ENCODE measurements at places on chromosomes 4 and X.

DNA sequence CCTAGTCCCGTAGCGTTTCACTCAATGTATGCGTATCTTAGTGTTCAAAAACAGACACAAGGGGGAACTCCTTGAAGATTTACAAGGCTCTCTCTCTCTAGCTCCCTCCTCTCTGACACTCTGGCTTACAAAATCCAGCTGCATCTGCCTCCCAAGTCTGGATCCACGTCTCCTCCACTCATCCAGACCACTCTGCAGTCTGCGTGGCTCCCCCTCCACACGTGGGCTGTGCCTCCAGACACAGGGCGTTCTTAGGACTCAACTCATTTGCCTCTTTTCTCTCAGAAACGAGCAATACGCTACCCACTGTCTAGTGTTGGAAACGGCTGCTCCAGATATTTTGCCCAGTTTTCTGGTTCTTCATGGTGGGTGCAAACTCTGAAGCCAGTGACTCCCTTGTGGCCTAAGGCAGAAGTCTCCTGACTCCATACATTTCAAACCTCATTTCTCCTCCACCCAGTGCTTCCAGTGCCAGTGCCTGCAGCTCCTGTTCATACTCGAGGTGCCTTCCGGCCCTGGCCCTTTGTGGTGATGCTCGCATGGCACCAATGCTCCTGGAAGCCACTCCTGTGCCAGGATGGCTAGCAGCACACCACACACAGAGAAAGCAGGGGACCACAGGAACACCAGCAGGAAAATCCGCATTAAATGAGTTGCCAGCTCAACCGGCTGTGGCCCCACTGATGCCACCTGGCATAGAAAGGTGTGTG, 24.1 kb downstream of the NAT8L start:
- no peak for DNase-seq

- no peak for DNase-seq
These were observed 177.8 kb upstream of the ATP6AP2 start for GRCh38 chrX:40402831-40403533.

DNA sequence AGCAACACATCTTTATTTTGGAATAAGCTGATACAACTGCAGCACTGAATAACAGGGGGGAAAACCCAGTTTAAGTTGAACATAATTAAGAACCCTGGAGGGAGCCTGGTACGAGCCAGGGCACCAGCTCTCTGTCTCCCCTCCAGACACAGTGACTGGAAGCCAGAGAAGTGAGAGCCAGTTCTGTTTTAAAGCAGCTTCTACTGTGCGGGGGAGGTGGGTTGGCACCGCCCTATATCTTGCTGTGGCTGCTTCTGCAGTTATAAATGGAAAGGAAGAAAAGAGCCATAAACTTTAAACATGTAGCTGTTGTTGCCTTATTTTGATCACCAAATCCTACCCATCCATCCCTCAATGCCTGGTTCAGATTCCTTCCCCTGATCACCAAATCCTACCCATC, 207.9 kb upstream of the ANXA3 start:
- no peak for DNase-seq

- DNase-seq, result no peak
These were observed 60.3 kb downstream of the SH3KBP1 start for GRCh38 chrX:19827088-19827487.

GRCh38 chr4:118973295-118973694, 84.6 kb downstream of the SYNPO2 start:
- no peak for DNase-seq

GRCh38 chrX:357035-357692, 29.5 kb downstream of the PPP2R3B start:
- DNase-seq, result no peak

- DNase-seq, result no peak
These were observed 217.0 kb downstream of the GC start for GRCh38 chr4:71566856-71567255.

DNA sequence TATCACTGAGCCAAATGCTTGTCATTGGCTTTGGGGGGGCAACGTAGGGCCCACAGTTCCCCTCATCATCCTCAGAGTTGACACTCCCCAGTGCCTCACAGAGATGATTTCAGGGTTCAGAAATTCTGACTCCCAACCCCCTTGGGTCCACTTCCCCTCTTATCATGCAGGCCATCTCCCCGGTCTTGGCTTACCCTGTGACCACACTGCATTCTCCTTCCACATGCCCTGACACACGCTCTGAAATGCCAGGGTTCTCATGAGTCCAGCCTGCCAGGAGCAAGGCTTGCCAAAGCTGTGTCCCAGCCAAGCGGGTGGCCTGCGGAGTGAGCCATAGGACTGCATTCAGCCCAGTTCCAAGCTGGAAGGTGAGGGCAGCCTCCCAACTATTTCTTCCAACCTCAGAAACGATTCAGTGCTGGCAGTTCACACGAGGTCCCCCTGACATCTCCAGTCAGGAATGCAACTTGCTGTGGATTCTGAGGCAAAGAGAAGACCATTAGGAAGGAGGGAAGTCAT, 101.2 kb downstream of the SMIM20 start:
- DNase-seq, result no peak

DNA sequence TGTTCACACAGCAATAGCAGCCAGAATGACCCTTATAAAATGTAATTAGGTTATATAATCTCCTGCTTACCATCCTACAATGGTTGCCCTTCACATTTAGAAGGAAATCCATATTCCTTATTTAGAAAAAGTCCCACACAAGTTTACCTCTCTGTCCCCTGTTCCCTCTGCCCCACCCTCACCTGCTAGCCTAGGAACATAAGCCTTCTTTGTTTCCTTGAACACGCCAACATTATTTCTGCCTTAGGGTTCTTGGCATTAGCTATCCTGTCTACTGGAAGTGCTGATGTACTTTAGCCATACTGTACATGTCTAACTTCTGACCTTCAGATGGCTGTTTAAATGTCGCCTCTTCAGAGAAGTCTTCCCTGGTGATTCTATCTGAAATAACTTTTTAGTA, 28.4 kb upstream of the USP53 start:
- no peak for DNase-seq

DNA sequence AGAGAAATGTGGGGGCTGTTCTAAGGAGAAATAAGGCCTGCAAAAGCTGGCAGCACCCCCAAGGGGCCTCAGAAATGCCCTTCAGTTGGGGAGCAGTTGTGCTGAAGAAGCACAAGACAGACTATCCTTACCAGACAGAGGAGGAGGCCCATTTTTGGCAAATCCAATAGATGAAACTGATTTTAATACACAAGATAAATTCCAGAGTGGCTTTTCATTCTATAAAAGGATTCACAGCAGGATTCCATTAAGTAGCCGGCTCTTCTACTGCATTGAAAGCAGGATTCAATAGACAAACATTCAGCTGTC, 8.1 kb downstream of the SEPTIN6 start:
- no peak for DNase-seq

GRCh38 chr4:182832352-182833120, 84.7 kb downstream of the DCTD start:
- no peak for DNase-seq

DNA sequence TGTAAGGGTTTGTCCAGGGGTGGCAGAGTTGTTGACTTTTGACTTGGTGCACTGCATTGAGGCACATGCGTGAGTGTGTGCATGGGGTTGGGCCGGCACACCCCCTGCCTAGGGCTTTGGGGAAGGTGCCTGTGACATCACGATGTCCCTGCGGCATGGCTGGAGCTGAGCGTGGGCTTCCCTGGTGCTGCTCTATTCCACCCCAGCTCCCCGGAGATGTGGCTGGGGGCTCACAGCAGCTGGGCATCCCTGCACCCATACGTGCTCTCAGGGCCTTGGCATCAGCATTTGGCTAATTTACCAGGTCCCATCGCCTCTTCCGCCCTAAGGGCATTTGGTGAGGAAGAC, 5.7 kb downstream of the PSAPL1 start:
- DNase-seq, result no peak

GRCh38 chr4:71602289-71602900, 181.5 kb downstream of the GC start:
- DNase-seq, result no peak

- DNase-seq, result no peak
These were observed 871.3 kb downstream of the RAB28 start for GRCh38 chr4:12612876-12613275.

- DNase-seq, result no peak
These were observed 7.3 kb downstream of the TREX2 start for GRCh38 chrX:153438532-153438931.

DNA sequence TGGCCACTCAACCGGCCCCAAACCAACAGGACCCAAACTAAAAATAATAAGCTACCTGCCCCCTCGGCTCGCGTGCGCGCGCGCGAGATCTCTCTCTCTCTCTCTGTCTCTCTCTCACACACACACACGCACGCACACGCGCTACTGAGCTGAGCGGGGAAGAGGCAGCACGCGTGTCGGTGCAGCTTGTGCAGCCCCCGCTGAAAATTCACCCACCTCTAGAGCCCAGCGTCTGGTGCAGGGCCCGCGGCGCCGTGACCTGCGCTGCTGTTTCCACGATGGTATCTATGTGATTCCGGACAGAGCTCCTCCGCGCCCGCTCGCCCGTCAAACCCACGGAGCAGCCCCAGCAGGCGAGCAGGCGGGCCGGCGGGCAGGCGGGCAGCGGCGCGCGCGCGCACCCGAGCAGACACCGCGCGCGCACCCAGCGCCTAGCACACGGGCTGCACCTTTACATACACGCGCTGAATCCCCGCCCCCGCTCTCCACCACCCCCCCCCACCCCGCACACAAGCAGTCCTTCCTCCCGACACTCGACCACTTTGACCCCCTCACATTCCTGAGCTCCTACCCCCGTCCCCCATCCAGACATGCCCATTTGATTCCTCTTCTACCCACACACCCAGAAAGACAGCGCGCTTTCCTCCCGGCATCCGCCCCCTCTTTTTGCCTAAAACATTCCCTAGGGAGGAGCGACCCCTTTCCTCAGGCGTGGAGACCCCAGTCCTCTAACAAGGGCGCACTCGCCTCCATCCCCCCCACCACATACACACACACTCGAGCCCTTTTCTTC, 1.0 kb downstream of the SLITRK4 start:
- DNase-seq, result no peak

GRCh38 chrX:134287346-134287745, 50.4 kb downstream of the CCDC160 start:
- DNase-seq, result no peak

DNA sequence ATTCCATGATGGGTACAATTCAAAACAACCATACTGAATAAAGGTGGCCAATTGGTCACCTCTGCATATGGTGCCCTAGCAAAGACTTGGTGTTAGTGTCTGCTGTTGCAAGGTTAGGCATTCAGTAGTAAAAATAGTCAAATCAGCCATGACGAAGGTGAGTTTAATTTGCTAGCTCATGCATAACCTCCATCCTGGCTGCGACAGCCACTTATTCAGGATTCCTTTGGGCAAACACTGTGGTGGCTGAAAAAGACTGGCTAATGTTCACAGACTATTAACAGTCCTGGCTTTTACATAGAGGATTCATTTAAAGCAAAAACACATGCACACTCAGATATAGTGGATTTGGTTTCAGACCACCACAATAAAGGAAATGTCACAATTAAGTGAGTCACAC, 34.8 kb upstream of the MAP9 start:
- DNase-seq, result no peak

GRCh38 chrX:13397878-13398818, 78.3 kb upstream of the ATXN3L start:
- no peak for DNase-seq

DNA sequence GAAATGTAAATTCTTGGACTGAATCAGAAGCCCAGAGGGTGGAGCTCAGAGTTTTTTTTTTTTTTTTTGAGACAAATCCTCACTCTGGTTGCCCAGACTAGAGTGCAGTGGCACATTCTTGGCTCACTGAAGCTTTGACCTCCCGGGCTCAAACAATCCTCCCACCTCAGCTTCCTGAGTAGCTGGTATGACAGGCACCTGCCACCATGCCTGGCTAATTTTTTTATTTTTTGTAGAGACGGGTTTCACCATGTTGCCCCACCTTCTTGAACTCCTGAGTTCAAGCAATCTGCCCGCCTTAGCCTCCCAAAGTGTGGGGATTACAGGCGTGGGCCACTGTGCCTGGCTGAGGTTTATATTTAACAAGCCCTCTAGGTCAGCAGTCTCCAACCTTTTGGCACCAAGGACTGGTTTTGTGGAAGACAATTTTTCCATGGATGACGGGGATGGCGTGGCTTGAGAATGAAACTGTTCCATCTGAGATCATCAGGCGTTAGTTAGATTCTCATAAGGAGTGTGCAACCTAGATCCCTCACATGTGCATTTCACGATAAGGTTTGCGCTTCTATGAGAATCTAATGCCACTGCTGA, 76.7 kb downstream of the FHIP1A start:
- DNase-seq, result no peak

DNA sequence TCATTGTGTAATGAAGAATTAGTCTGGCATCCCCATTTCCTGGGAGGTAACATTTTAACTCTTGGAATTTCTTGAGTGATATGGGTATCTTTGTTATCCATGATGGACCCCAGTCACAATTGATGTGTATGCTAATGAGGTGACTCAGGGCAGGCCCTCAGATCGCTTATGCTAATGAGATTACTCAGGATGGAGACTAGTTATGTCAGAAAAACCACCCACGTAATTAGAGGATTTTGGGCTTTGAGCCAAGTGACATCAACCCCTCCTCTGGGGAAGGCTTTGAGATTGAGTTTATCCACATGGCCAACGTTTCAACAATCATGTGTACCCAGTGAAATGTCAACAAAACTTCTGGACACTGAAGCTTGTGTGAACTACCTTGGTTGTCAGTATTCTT, 772.7 kb downstream of the STPG2 start:
- no peak for DNase-seq

- DNase-seq, result no peak
These were observed 15.9 kb downstream of the GPR82 start for GRCh38 chrX:41739871-41740270.

DNA sequence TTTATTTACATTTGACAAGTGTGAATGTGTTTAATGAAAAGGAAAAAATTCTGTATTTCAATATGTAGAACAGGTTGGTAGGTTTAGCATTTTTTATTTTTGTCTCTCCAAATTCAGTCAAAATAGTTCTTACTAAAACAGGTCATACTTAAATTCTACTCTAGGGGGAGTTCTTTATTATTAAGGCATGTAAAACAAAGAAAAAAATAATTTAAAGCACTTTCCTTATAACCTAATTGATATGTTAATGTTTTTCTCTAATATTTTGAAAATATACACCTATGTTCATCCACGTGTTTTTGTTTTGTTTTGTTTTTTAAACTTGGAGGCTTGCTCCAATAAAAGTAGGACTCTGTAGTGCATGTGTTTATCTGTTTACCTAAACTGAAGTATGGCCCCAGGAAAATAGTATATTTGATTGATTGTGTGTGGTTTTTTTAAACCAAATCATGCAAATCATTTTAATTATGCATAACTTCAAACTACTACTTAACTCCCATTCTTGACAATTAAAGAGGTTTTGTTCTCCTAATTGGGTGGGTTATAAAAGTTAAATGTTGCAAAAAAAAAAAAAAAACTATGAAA, 562.7 kb downstream of the RPA4 start:
- DNase-seq, result no peak

- DNase-seq, result no peak
These were observed 582.7 kb upstream of the AADAT start for GRCh38 chr4:170672381-170672965.

Data from KG1 (cell line).